AG10803 (cell line): ENCODE measurements at places on chromosomes 12 and 14.

DNA sequence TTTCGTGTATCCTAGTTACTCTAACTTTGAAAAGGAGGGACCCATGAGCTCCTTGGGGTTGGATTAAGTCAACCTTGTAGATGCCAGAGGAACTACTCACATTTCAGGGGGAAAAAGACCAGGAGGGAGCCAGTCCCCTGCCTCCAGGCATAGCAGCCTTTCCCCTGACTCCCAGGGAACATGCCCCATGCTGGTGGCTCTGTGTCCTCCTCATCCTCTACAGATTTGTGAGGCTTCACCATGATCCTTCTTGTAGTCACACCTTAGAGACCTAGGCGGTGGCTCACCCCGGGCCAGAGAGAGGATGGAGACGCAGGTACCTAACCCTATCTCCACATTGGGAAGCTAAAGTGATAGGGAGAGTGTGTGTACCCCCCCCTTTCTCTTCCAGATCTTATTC lies 16.0 kb upstream of the PPP1R1A start:
- DNase-seq = no peak

DNA sequence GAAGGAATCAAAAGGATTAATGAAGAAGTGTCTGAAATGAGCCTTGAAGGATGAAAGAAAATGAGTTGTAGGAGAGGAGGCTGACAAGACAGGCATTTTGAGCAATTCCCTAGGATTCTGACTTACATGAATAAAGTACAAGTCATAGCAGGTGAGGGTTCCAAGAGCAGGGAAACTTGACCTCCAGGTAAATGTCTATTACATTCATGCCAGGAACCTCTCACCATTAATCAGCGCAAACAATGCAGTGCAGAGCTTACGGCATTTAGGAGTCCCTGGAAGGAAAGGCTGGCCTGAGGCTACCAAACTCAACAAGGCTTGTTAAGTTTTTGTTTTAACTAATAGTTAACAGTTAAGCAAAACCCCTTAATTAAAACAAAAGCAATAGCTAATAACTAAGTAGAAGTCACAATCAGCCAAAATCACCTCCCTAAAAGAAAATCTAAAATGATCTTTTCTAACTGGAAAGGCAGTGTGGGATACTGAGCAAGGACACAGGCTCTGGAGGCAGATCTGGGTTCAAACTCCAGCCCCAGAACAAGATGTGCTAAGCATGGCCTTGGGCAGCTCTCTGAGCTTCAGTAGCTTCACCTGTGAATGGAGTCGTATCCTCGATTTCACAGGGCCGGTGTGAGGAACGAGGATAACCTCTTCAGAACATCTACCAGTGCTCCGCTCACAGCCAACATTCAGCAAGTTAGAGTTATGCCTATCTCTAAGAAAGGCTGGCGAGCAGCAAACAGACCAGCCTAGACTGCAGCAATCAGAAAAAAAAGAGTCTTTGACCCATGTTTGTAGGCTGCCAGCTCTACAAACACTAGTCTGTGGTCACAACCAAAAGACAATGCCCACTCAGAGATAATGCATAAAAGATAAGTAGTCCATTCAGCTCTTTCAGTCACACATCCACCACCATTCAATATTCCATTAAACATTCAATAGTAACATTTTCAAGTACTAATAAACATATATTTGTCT lies 16.9 kb downstream of the PPTC7 start:
- no peak for DNase-seq

DNA sequence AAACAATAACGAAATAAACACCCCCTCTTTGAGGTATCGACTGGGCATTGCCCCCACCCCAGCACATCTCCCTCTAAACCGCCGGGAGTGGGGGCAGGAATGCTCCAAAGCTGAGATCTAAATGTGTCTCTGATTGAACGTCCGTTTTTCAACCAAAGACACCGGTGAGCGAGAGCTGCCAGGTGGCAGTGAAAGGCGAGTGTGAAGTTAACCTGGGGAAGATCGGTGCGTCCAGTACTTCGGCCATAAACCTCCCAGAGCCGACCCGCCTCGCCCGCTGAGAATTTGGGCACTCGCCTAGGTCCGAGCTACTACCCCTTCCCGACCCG lies 625 bp downstream of the ANGEL1 start:
- no peak for DNase-seq

- DNase-seq = no peak
Observed at GRCh38 chr12:9342614-9343353, 134.6 kb upstream of the PZP start.

DNA sequence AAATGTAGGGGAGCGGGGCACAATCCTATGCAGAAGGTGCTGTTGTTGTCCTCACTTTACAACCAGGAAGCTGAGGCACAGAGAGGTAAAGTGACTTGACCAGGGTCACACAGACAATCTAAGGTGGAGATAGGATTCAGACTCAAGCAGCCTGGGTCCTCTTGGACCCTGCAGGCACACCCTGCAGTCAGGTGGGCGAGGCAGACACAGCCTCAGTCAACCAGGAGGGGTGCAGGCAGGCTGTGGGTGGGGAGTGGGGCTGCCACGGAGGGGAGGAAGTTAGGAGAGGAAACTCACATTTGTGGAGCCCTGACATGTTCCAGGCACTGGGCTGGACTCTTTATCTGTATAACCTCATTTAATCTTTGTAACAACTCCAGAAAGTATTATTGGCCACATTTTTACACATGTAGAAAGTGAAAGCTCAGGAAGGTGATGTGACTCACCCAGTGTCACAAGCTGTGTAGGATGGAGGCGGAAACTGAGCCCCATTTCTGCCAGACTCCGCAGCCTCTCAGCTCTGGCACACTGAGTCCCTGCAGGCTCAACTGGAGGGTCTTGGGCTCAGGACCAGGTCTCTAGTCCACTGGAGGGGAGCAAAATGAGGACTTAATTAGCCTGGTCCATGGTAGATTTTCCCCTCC lies 24.9 kb upstream of the CHGA start:
- DNase-seq = no peak

GRCh38 chr12:85147331-85147730 lies 111.2 kb downstream of the LRRIQ1 start:
- no peak for DNase-seq

- peak; percentile 60 for DNase-seq
Observed at GRCh38 chr12:70178038-70178437, 65.2 kb upstream of the CNOT2 start.

GRCh38 chr14:41900644-41901043 lies 294.0 kb downstream of the LRFN5 start:
- no peak for DNase-seq

- peak; percentile 9 for DNase-seq
Observed at GRCh38 chr12:94434171-94434570, 25.5 kb downstream of the CEP83 start.

DNA sequence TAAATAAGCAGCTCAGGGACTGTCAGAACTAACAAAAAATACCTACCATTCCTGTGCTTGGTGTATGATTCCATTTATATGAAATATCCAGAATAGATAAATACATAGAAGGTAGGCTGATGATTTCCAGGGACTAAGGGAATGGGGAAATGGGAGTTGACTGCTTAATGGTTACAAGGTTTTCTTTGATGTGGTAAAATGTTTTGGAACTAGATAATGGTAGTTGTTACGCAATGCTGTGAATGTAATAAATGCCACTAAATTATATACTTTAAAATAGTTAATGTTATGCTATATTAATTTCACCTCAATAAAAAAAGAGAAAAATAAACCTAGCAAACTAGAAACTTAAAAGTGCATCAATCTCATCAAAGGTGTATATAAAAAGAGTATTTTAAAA lies 41.1 kb downstream of the CEP83 start:
- DNase-seq = no peak

DNA sequence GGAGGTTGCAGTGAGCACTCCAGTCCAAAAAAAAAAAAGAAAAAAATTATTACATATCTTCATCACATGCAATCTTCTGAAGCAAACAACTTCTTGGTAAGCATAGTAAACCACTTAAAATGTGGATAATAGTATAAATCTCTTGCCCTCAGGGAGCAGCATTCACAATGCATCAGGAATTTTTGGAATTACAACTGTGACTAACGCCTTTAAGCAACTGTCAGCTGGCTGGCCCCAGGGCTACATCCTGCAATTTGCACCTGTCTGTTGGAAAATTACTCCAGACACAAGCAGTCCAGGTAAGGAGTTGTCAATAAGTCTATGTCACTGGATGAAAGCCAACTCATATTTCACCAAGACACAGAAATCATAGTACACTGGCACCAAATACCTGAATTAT lies 5.5 kb upstream of the SLC7A7 start:
- peak; percentile 41 for DNase-seq

DNA sequence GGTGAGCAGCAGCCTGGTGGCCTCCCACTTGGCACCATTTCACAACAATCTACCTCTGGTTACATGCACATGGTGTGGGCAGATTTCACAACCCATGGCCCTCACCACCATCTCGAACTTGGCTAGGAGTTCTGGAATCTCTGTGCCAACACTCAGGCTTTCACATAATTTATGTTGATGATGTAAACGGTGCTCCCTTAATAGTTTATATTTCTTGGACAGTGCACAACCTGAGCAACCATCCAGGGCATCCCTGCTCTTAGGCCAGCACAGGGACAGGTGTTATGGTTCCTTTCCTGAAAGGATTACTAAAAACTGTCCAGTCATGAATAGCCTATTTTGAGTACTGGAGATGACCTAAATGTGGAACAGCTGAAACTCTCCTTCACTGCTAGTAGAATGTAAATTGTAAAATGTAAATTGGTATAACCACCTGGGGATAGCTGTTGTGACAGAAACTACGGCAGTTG lies 28.6 kb downstream of the ABCB9 start:
- peak; percentile 47 for DNase-seq

DNA sequence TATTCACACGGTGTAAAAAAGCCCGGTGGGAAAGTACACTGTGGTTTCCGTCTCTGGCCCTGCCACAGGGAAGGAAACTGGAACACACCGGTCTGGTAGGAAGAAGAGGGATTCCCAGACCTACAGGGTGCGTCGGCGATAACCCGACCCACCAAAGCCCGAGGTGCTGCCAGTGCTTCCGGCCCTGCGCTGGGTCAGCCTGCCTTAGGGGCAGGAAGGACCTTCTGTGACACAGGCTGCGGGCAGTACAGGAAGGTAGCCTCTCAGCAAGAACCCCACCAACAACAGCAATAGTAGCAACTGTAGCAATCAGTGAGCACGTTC lies 169.5 kb upstream of the FKBP4 start:
- DNase-seq = no peak

DNA sequence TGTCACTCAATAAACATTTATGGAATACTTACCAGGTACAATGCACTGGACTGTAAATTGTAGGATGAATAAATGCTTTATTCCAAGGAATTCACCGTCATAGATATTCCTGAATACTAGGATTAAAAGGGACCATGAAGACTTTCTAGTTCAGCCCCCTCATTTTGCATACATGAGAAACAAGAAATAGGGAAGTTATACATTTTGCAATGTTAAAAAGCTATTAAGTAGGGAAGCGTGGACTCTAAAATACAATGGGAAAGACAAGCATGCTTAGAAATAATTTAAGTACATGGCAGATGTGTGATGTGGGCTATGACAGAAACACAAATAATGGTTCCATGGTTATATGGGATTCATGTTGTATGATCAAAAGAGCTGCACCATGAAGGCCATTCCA lies 89.4 kb upstream of the SYT10 start:
- DNase-seq = no peak

DNA sequence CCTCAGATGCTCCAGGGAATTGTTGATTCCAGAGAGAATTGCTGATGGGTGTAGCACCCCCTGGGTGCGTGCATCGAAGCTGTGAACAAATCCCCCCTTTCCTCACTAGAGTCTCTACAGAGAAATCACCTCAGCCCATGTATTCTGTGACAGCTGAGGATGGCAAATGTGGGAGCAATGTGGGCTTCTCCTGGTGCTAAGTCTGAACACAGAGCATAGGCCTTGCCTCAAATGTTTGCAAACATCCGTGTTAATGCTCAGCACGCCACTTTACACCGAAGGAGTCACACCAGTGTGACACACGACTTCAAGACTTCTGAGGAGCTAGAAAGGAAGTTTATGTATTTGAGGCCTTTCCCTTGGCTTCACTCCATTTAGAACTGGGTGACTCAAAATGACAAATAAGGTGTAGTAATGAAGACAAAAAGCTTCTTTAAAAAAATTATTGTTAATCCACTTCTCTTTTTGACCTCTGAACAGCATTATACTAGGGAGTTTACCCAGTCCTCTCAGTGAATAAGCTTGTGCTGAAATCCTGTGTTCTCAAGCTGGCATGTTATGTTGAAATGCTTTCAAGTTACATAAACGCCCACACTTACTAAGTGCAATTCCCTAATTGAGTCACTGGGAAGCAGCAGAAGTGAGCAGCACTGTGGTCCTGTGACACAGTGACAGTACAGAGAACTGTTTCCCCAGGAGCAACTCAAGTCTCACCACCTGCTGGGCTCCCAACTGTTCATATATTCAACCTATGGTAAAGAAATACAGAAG lies 92.9 kb downstream of the FAR2 start:
- DNase-seq = peak; percentile 80

GRCh38 chr12:51910691-51911090 lies 3.4 kb downstream of the ACVRL1 start:
- DNase-seq = no peak

- DNase-seq = no peak
Observed at GRCh38 chr14:100409651-100410050, 86.5 kb downstream of the SLC25A47 start.

DNA sequence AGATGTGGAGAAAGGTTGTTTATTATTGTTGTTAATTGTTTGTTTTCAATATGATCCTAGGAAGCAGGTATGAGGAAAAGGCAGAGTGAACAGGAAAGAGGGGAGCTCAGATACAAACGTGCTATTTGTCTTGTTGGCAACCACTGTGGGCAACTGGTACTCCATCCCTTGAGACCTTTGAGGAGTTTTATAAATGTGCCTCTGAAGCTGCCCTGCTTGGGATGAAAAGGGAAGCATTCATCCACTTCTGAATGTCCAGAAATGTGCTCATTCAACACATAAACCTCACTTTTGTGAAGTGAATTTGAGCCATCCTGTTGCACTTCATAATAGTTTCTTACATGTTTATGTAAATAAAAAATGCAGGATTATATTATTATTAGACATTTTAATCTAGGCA lies 164.3 kb upstream of the PDZRN4 start:
- DNase-seq = no peak

DNA sequence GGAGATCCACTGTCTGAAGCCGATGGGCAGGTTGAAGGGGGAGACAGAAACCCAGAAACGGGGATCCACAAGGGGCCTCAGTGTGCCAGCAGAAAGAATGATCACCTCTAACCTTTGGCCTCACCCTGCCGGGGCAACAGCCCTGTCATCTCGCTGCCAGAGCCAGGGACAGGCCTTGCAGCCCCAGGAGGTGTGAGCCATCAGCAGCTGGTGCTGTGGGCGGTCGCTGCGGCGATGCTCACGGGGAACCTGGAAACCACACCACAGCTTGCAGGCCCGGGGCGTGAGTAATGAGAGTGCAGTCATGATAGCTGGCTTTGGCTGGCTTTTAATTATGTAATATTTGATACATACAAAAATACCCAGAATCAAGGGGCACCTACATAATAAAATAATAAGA lies 4.7 kb upstream of the TTC7B start:
- peak; percentile 29 for DNase-seq
